ENCODE measurements at places on chromosomes 4 and X.

- no peak for DNase-seq
Observed at GRCh38 chrX:1874899-1875298, 260.0 kb downstream of the ASMT start.

GRCh38 chrX:20498851-20499635, 232.3 kb upstream of the RPS6KA3 start:
- no peak for DNase-seq

DNA sequence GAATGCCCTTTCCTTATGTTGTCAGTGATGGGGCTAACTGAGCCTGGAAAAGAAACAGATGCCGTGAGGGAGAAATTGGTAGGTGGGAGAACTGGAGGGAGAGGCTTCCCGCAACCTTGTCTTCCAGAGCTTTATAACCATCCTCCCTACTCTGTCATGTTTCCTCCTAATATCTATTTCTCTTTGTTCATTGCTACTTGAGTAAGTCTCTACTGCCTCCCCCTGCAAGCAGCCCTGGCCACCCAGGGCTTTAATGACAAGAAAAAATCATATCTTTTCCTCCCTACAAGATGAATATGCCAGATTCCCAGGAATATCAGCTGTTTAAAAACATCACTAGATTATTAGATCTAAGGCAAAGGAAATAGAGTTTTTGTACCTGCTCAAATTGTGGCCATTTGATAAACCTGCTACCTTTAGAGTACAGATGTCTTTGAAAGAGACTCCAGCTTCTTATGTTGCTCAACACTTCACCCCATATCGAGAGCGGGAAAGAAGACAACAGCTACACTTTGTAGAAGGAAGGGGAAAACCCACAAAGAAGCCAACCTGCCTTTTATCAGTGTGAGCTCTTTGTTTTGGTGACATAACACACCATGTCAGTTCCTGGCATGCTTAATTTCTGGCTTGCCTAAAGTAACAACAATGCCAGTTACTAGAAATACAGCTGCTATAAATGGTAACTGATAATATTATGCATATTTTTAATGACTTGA, 186.6 kb upstream of the LEF1 start:
- no peak for DNase-seq

GRCh38 chr4:79575709-79576428, 167.8 kb upstream of the GK2 start:
- DNase-seq, result no peak

DNA sequence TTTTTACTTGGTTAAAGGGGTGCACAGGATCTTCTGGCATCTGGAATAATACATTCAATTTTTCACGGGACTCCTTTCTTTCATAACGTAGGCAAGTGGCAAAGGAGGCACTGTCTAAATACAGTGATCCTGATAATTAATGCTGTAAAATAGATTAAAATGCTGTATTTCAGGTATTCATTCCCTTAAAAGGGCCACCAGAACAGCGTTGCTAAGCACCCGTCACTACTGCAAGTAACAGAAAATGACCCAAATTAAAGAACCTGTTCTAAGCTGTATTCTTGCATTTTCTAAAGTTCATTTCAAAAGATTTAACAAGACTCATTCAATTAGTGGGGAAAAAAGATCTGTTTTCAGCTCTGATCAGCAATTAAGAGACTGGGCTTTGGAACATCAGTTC, 208.2 kb downstream of the TENM3 start:
- no peak for DNase-seq

DNA sequence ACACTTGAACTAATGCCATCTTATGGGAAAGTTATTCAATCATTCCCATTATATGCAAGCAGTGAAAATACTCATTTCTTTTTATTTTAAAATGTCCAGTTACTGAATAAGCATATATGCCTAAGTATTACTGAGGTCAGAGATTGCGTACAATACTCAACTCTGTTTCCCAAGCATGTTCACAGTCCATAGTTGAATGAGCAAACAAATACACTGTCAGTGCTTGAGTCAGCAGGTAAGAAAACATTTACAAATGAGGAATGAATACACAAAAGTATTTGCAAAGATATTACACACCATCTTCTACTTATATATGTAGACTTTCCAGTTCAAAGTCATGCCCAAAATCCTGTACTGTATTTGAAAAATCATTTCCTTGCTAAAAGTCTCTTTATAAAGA, 74.1 kb downstream of the TSPAN5 start:
- no peak for DNase-seq

GRCh38 chr4:68904786-68905185, 46.8 kb downstream of the UGT2A3 start:
- DNase-seq, result no peak

DNA sequence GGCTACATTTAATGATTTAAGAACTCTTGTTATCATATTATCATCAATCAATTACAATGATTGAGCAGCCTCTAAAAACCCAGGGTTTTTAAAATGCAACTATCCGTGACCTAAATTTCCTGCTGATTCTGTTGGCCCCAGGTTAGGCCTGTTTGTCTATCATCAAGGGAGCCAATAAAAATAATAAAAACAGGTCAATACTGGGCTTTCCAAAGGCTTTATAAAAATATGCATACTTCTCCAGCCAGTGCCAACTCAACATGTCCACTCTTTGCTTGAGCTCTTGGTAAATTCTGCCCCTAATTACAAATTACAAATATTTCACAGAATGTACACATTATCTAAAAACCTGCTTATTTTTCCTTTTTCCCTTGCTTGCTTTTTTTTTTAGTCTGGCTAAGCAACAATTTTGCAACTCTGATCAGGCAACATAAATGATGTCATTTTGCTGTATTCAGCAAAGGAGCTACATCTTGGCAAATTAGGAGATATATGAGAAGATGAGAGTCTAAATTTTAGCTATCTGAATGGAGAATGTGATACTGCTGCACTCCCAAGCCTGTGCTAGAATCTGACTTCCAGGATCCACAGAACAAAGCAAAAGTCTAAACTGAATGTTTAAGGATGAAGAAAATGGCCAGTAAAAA, 204.0 kb downstream of the SCFD2 start:
- DNase-seq, result no peak

DNA sequence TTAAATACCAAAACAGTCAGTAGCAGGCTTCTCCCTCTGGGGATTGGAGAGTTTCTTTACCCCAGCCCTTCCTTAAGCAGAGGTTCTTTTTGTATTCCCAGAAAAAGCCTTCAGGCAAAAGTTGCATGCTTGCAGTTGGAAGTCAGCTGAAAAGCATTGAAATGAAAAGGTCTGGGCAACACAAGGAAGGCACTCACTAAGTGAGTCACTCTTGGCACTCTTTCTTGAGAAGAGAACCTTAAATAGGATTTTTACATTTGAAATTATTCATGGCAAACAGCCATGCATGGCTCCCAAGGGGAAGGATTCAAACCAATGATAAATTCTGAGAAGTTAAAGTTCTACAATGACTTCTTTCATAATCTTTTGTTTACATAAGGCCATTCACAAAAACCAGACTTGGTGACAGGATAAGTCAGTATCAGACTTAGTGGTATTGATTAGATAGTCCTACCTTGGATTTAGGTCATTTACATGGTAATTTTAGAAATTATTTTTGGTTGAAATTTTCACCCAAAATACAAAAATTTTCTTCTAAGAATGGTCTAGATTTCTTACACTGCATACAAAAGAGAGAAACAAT, 2068.9 kb downstream of the PCDH7 start:
- DNase-seq, result no peak

GRCh38 chr4:14908635-14909034, 93.6 kb upstream of the CPEB2 start:
- no peak for DNase-seq

DNA sequence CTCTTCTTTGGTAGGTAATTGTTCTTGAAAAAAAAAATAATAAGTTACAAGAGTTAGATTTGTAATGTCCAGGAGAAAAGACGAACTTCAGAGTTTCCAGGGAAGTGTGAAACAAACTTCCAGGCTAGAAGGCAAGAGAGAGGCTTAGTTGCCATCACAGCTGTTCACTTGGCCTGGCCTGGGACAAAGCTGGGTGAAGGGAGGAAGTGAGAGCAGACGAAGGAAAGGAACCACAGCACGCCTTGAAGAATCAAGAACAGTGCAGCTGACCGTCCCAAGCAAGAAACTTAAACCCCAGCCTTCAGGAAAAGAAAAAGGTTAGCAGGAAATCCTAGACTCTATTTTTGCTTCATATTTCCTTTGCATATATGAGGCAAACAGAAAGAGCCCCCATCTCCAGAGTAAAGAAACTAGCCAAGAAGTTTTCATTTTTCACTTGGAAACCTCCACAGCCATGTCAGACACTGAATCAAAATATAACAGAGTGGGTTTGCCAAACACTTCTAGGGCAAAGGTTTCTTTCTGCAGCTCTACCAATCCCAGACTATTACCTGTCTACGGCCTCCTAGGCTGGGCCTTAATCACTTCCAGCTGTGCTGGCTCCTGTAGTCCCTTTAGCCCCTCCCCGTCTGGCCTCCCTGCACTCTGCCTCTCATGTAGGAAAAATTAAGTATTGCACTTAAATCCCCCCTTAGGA, 209.6 kb downstream of the SPATA18 start:
- no peak for DNase-seq

DNA sequence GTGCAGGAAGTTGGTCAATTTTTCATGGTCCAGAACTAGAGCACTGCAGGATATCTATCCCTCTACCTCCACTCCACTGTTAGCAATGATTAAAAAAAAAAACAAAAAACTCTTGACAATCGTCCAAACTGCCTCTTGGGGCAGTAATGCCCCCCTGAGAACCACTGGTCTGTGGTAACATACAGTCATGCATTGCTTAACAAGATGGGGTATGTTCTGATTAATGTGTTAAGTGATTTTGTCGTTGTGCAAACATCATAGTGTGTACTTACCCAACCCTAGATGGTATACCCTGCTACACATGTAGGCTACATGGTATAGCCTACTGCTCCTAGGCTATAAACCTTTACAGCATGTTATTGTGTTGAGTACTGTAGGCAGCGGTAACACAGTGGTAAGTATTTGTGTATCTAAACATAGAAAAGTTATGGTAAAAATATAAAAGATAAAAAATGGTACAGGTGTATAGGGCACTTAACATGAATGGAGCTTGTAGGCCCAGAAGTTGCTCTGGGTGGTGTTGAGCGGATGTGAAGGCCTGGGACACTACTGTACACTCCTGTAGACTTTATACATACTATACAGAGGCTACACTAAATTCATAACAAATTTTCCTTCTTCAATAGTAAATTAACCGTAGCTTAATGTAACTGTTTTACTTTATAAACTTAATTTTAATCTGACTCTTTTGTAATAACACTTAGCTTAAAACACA, 34.1 kb downstream of the ART3 start:
- no peak for DNase-seq

- DNase-seq, result no peak
Observed at GRCh38 chrX:2662586-2662985, 28.5 kb upstream of the CD99 start.

- DNase-seq, result no peak
Observed at GRCh38 chr4:156615066-156615531, 356.5 kb downstream of the PDGFC start.

- DNase-seq, result no peak
Observed at GRCh38 chrX:41036668-41037326, 48.4 kb upstream of the USP9X start.

DNA sequence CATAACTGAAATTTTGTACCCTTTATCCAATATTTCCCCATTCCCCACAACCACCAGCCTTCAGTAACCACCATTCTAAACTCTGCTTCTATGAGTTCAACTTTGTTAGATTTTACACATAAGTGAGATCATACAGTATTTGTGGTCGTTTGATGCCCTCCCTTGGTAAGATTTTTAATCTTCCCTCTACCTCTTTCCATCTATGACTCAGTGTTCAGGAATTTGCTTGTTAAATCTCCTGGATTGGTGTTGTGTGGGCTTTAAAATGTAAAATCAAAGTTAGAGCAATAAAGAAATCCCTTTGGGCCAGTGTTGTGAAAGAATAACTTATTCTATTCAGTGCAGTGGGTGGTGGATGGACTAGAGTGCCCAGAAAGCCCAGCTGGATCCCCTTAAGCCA, 37.4 kb downstream of the SLC16A2 start:
- DNase-seq, result no peak

DNA sequence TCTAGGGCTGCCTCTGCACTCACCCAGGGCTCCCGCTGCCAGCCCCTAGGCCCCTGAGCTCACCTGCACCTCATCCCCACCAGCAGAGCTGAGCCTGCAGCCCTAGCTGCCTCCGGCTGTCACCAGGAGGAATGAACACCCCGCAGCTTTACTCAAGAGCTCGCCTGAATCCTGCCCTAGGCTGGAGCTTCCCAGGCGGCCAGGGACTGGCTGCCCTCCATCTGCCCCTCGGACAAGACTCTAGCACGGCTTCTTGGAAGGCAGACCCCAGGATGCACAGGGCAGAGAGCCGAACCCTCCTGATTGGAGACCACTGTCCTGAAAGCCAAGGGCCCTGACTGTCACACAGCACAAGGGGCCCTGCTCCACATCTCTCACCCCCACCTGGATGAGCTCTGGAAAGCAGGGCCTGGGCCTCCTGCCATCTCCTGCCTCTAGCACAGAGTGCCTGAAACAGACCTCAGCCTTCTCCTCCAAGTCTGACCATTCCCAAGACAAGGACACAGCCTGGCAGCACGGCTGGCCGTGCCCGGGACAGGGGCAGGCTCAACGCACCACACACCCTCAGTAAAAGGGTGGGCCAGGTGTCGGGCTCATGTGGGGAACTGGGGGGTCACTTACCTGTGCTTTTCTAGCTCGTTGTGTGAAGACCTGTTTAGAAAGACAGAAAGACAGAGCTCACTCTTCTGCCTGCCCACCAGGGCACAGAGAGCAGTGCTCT, 4.4 kb downstream of the MXD4 start:
- DNase-seq, result no peak

DNA sequence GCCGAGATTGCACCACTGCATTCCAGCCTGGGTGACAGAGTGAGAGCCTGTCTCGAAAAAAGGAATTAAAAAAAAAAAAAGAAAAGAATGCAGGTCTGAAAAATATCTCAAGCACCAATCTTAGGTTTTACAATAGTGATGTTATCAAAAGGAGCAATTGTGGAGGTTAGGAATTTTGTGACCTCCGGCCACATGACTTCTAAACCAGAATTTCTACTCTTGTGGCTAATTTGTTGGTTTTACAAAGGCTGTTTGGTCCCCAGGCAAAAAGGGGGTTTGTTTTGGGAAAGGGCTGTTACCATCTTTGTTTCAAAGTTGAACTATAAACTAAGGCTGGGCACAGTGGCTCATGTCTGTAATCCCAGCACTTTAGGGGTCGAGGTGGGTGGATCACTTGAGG, 15.4 kb upstream of the ZNF41 start:
- DNase-seq, result no peak

- no peak for DNase-seq
Observed at GRCh38 chr4:145881989-145882388, 56.6 kb downstream of the ZNF827 start.

GRCh38 chrX:108699368-108699767, 37.0 kb downstream of the IRS4 start:
- no peak for DNase-seq

DNA sequence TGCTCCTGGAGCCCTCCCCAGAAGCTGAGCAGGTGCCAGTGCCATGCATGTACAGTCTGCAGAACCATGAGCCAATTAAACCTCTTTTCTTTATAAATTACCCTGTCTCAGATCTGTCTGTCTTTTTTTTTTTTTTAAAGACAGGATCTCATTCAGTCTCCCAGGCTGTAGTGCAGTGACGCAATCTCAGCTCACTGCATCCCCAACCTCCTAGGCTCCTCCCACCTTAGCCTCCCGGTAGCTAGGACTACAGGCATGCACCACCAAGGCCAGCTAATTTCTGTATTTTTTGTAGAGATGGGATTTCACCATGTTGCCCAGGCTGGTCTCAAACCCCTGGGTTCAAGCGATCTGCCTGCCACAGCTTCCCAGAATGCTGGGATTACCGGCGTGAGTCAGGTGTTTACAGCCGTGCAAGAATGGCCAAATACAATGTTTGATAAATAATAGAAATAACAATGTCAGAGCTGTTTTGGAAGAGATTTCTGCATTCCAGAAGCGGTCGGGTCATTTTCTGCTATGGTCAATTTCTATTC, 68.8 kb downstream of the SLC2A9 start:
- DNase-seq, result no peak
